ENCODE measurements at places on chromosomes 5 and 9.

GRCh38 chr5:45795458-45795857 is 99.3 kb upstream of the HCN1 start:
- DNase-seq: no peak

GRCh38 chr5:164191240-164191639 is 685.8 kb downstream of the MAT2B start:
- DNase-seq: no peak

GRCh38 chr5:123261752-123262151 is 161.5 kb downstream of the CEP120 start:
- DNase-seq: no peak

GRCh38 chr9:21965401-21965951 is 28.7 kb downstream of the CDKN2A start:
- DNase-seq: no peak

DNA sequence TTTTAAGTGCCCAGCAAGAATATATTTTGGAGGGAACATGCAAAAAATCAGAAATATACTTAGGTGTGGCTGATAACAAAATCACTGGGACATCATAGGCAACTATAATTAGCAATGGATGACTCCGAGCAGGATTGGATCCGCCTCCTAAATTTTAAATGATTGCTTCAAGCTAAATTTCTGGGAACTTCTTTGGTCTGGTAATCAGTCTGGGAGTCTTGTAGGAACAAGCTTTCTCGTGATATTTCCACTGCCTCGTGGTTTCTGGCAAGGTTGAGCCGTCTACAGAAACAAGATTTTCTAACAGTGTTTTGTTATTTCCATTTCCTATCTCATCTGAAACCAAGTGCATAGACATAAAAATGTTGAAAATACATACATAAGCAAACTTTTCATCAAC is 232.6 kb downstream of the BNC2 start:
- DNase-seq: no peak

- no peak for DNase-seq
These were observed 115.3 kb upstream of the MSX2 start for GRCh38 chr5:174609116-174609515.

DNA sequence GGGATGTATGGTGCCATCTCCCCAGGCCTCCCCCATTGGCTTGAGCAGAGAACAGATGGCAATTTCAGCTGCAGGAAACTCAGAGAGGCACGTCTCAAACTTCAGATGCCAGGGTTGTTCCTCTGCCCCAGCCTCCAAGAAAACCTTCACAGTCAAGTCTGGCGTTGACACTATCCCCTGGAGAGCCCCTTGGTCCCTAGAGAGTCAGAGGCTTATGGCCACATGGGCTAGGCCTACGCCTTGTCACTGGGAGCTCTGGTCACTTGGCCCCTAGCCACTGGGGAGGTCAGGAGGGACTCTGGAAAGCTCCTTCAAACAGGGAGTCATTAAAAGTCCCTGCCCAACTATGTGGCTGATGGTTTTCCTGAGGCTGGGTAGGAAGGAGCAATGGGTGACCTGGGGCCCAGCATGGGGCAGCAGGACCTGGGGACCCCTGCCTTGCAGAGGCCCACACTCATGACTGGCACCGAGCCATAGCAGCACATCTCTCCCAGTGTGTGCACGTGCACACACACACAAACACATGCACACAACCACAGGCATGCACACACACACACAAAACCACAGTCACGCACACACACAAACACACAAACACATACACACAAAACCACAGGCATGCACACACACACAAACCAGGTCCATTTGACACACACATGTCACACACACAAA is 144.2 kb downstream of the GADD45G start:
- DNase-seq: no peak

DNA sequence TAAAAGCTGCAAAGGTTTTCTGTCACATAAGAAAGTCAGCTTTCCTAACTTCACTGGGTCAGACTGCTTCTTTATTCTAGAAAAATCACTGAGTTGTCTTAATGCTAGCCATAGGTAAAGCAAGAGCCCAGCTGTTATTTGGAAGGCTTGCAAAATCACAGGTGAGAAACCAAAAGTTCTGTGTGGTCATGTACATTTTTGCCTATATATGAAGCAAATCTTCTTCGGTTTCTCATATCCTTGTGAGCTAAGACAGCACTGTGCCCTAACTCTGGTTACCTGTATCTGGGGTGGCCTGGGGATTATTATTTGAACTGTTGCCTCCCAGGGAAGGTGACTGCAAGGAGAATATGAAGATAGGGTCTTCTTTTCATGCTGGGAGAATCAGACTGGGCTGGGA is 444.9 kb upstream of the CLINT1 start:
- DNase-seq: no peak

- DNase-seq: no peak
These were observed 17.4 kb upstream of the FCN1 start for GRCh38 chr9:134935056-134935640.

GRCh38 chr5:157345485-157345884 is 79.6 kb downstream of the CYFIP2 start:
- no peak for DNase-seq

GRCh38 chr5:65434122-65434521 is 47.6 kb downstream of the ADAMTS6 start:
- no peak for DNase-seq

- no peak for DNase-seq
These were observed 327.1 kb upstream of the MPDZ start for GRCh38 chr9:13606586-13606985.

DNA sequence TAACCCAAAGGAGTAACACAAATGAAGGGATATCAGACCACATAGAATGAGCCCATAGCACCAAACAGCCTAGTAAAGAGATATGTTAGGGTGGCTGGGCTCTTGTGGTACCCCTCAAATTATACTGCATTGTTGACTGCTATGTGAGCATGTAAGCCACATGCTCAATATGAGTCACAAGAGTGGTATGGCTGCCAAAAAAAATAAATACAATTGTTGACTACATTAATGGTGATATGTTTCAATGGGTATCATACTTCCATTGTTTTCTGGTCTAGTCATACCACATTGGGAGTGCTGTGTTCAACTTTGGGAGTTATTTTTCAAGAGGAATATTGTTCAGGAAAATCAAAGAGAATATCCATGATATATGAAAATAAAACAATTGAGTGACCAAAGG is 162.4 kb upstream of the PIK3R1 start:
- DNase-seq: no peak

GRCh38 chr9:98191181-98191608 is 1.2 kb downstream of the CORO2A start:
- no peak for DNase-seq

GRCh38 chr5:14783691-14784090 is 87.9 kb downstream of the ANKH start:
- no peak for DNase-seq
